ENCODE measurements at places on chromosomes 5 and 9.
A peak's percentile ranks its signal among the peaks of the same experiment; 100 is the strongest.

DNA sequence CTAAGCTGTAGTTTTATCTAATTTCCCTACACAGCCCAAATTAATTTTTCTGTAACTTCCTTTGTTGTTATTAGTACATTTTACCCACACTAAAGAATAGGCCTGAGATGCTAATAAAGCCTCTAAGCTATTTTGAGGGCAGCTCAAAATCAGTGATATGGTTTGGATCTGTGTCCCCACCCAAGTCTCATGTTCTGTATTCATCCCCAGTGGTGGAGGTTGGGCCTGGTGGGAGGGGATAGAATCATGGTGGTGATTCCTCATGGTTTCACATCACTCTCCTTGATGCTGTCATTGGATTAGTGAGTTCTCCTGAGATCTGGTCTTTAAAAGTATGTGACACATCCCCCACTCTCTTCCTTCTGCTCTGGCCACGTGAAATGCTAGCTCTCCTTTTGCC is 27.3 kb downstream of the LURAP1L start:
- DNase-seq, result no peak

GRCh38 chr9:8417341-8417740 is 617.8 kb upstream of the DMAC1 start:
- DNase-seq, result no peak

DNA sequence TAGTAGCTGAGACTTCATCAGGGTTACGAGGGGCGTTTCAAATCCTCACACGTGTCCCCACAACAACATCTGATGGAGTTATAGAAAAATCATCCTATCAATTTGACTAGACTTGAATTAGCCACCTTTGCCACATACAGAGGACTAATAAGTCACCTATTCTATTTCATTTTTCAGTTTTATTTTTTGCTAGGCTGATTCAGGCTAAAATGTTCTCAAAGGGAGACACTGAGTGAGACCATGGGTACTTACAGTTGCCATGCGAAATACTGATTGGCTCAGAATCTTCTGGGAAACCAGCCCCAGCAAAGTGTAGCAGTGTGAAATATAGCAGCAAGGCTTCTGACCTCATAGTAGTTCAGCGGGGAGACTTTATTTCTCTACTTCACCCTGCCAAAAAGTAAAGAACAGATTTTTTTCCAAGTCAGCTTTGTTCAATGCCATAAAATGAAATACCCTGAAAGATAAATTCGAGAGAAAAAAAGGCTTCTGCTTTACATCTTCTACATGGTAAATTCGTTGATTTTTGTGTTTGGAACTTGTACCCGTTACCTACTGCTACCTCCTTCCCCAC is 69.9 kb downstream of the SEMA6A start:
- no peak for DNase-seq

DNA sequence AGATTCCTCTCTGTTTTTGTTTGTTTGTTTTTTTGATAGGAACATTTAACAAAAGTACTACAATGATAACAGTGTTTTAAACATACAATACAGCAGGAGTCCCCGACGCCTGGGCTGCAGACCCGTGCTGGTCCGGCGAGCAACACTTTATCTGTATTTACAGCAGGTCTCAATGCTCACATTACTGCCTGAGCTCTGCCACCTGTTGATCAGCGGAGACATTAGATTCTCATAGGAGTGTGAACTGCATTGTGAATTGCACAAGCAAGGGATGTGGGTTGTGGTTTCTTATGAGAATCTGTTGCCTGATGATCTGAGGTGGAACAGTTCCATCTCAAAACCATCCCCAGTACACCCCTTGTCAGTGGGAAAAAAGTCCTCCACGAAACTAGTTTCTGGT is 1068.5 kb upstream of the CDH10 start:
- no peak for DNase-seq

GRCh38 chr9:117596678-117597077 is 107.5 kb upstream of the TLR4 start:
- peak; percentile 37 for DNase-seq

- DNase-seq, result no peak
These were observed 588.4 kb upstream of the COX7C start for GRCh38 chr5:86029308-86029707.

- DNase-seq, result no peak
These were observed 35.6 kb downstream of the C9 start for GRCh38 chr5:39328731-39329130.

GRCh38 chr5:145484158-145484557 is 351.0 kb downstream of the PRELID2 start:
- no peak for DNase-seq

- no peak for DNase-seq
These were observed 78.1 kb upstream of the NREP start for GRCh38 chr5:111834926-111835599.

DNA sequence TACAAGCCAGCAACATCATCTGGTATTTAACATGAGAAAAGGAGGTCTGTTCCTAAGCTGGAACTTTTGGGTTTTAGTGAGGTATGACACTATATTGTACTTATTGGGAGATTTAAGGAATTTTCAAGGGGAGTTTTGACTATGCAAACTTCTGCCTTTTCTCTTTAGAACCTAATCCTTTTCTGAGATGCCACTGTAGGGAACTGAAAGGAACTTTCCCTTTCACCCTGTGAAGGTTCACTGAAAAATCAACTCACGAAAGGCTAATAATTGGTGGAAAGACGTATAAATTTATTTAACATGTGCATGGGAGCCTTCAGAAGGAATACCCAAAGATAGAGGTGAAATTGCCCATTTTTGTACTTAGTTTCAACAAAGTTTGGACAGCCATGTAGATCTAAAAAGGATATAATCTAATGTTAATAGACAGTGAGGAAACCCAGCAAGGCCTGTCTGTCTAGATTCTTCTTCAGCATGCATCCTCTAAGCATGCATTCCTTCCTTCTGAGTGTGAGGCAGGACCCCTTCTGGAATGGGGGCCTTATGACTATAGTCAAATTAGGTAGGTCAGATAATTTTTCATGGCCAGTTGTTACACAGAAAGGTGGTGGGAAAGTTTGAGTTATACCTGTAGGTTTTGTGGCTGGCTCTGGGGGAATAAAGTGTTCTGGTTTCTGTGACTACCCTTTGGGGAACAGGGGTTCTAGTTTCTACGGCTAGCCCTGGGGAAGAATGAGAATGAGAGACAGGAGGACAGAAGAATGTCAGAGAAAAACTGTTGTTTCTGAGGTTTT is 200.3 kb downstream of the C9orf152 start:
- DNase-seq, result no peak

- no peak for DNase-seq
These were observed 426.5 kb downstream of the NR2F1-AS1 start for GRCh38 chr5:93154535-93154934.

DNA sequence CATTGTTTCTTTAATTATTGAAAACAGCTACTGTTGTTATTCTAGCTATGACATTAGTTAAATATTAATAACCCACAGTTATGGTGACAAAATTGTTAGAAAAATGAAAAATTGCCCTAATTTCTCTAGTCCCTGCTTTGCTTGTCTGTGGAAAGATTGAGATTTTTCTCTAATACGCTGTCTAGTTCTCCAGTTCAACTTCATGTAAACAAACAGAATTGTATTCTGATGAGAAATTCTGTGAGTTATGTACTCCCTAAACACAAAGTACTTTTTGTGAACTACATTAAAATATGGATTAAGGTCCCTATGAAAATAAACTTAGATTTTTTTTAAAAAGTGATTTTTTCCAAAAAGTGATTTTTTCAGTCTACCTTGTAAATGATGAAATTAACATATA is 8.7 kb downstream of the SLF1 start:
- no peak for DNase-seq

DNA sequence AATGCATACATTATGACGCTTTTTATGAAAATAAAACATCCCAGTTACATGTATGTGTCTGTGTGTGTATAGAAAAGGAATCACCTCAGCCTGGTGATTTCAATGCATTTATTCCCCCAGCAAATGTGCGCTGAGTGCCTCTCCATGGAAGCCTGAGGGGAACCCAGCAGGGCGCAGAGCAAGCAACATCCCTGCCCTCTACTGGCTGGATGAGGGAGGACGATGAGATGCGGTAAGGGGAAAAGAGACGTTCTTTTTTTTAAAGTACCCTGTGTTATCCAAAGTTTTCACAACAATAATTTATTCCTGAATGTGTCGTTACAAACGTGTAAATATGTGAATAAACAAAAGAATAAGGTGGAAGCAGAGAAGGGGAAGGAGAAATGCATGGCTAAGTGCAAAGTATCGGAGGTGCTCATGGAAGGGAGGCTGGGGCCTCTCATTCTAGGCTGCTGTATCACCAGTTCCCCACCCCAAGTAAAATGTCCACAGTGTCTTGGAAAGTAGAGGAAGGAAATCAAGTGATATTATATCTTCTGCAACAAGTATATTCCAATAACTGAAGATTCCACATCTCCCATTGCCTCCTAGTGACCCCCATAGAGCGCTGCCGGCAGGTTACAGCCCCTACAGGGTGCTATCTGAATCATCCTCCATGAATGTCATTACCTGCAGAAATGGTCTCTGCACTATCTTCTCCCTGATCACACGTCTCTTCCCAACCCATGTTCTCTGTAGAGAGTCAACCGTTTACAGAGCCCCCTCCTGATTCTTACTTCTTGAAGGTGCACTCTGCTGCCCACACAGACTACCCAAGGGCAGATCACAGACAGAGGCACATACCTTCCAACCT is 13.0 kb upstream of the ABLIM3 start:
- no peak for DNase-seq

DNA sequence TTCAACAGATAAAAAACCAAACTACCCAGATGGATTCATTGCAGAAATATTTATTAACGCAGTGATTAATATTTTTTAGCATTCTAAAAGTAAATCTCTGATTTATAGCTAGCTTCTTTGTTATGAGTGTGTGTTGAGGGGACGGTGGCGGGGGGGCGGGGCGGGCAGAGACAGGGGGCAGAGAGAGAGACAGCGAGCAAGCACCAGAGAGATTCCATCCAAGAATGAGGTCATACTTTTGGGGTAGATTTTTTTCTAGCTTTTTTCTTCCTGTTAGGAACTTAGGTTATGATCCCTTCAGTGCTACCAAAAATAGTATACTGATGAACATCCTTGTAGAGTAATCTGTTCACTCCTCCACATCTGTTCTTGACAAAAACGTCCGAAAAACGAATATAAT is 500 bp upstream of the ZNF883 start:
- no peak for DNase-seq

- no peak for DNase-seq
These were observed 136.9 kb upstream of the FBN2 start for GRCh38 chr5:128674837-128675446.

- no peak for DNase-seq
These were observed 181.6 kb upstream of the NUDT12 start for GRCh38 chr5:103744159-103744558.

GRCh38 chr9:136926154-136926704 is 18.3 kb downstream of the FBXW5 start:
- DNase-seq, result no peak

GRCh38 chr5:56710826-56711590 is 104.3 kb upstream of the MAP3K1 start:
- DNase-seq, result no peak

DNA sequence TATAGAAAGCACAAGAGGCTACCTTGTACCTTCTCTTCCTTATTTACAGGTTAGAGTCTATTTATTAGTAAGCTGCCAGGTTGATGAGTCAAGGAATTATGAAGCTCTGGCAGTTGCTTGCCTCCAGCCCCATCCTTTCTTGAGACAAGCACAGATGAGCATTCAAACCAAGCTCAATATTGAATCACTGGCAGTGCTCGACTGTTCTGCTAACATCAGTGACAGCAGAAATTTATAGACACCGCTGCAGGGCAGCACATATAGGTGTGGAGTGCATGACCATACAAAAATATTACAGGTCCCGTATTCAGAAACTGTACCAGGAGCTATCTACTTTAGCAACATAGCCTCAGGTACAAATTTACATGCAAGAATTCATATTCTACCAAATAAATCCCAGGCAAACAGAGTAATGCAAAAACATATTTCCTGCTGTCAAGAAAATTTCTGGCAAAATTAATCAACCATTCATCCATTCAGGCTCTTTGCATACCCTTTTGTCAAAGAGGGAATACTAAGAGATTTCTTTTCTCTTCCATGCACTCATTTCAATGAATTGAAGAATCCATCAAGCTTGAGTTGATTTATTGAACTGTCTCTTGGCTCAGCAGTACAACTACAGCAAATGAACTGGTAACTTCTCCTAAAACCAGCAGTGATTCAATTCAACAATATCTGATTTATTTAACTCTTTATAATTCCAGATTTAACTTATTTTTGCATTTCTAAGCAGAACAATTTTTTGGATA is 26.9 kb upstream of the PCA3 start:
- no peak for DNase-seq

- peak; percentile 21 for DNase-seq
These were observed 334.8 kb downstream of the FBXL17 start for GRCh38 chr5:108046955-108047670.

DNA sequence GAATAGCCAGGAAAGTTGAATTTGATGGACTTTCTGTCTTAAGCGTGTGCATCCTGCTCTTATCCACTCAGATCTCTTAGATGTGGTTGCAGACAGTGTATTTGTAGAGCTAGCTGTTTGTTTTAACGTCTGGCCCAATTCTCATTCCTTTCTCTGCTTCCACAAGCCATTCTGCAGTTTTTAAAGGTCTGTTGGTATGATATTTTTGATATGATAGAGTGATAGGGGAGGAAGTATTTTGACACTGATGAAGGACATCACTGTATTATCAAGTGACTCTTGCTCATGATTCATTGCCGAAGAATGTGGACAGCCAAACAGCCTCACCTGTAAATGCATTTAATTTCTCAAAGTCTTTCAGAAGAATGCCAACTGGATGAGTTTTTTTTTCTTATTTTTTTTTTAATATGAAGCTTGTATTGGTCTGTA is 4.5 kb downstream of the TJP2 start:
- no peak for DNase-seq

DNA sequence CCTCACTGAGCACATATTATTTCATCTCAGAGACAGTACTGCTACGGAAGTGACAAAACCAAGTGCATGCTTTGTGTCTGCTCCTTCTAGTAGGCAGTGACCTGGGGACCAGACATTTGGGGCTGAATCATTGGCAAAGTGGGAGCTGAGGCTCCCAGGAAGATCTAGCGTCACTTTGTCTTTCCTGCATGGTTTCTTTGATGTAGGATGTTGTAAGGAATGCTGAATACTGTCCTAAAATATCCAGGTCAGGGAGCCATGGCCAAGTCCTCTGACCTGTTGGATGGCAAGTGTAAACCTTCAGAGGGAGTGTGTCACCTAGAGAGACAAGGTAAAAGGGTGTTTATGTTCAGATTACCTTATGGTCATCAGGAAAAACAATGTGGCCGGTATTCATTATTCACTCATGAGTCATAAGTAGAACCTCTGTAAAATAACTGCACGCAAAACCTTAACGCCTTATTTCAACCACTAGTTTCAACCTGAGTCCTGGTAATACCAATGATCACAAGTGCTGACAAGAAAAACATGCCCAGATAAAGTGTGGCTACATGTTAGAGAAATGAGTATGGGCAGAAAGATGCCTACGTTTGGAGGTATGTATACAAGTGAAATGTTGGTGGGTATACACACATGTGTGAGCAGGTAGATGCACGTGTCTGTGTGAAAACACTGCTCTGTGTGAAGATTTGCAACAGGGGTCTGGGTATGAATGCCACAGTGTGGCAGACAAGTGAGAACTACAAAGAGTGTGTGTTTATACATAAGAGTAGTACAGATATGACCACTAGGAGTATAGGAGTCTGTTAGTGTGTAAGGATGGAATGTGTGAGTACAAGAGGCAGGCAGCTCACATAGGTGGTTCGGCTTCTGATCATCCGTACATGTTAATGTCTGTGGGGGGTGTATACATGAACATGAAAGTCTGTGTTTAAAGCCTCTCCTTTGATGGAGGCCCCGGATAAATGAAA is 263.9 kb downstream of the SPOCK1 start:
- DNase-seq, result no peak

- DNase-seq, result no peak
These were observed 134.4 kb downstream of the AOPEP start for GRCh38 chr9:94860678-94861588.

GRCh38 chr5:94698197-94698596 is 79.7 kb downstream of the SLF1 start:
- DNase-seq, result no peak
